Stimulated activated CD4-positive, alpha-beta T cell treated with anti-CD3 and anti-CD28 coated beads, Interleukin-1b, Interleukin-23, amount 100 ng/mL, for 1 hour (primary cell): ENCODE measurements at places on chromosomes 2 and 18.

- DNase-seq = no peak
Observed at GRCh38 chr2:24046599-24046929, 627 bp downstream of the WDCP start.

DNA sequence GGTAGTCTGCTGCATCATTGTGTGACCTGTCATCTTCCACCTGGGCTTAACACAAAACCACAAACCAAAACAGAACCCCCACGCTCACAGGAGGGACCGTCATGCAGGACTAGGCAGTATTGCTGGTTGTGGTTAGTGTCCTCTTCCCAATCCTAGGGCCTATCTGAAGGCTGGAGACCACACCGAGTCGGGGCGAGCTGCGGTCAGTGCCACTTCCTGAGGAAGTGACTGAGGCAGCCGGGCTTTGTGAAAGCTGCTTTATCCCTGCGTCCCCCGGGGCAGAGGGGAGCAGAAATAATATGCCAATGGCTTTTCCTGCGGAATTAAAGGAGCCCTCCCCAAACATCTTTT is 22.9 kb downstream of the ZNF532 start:
- DNase-seq = no peak

GRCh38 chr2:221747289-221747972 is 175.3 kb upstream of the EPHA4 start:
- no peak for DNase-seq

- DNase-seq = peak; percentile 16
Observed at GRCh38 chr18:35949903-35950627, 22.4 kb upstream of the RMP24 start.

DNA sequence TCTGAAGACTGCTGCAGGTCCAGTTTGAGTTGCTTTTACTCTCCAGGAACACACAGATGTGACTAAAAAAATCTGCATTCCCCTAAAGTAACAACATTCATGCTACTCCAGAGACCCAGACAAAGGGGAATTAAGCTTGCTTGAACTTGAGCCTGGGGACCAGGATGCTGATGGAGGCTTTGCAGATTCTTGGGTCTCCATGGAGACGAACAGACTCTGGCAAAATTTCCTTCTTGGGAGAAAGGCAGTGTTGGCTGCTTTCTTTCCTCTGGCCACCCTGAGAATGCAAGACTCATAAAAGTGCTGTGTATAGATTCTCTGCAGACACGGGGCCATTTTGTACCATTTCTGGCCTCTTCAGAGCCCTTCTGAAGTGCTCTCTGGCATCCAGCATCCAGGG is 112.0 kb downstream of the ACTR3 start:
- DNase-seq = no peak

- DNase-seq = no peak
Observed at GRCh38 chr2:160042054-160042453, 20.4 kb downstream of the PLA2R1 start.

DNA sequence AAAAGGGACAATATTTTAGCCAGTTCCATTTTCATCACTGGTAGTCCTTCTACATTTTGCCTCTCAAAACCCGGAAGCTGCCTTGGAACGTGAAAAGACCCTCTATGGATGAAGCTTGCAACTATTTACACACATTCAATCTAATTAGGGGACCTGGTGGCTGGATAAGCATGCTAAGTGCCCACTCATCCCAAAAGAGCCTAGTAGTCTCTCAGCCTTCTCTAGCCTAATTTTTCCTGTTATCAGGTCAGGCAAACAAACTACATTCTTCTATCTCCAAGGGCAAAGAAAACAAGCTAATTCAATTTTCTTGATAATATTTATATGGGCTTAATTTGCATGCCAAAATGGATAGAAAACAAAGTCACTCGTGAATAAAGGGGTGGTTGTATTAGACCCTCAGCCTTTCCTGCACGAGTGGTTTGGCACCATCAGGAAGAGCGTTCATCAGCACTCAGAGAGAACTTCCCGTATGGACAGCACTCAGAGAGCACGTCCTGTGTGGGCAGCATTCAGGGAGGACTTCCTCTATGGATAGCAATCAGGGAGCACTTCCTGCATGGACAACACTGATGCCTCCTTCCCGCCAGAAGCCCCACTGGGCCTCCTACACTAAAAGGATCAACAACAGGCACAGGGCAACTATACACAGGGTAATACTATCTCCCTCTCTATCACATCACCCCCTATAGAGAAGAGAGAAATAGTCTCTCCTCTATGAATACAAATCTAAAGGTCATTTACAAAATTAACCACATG is 122.2 kb downstream of the RBMS1 start:
- no peak for DNase-seq

DNA sequence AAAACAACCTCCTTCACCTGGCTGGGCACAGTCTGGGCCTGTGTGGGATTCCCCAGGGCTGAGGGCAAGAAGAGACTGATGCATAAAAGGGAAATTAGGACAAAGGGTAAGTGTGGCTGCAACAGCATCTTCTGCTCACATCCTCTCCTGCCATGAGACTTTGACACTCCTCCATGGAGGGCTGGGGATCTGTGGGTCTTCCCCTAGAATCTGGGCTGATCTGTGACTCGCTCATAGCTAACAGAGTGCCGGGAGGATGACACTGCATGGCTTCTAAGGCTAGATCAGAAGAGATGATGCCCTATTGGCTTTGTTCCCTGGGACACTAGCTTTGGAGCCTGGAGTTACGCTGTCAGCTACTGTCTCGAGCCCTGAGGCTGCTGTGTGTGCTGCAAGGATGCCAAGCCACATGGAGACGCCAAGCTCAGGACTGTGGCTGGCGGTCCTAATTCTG is 24.3 kb downstream of the MOCOS start:
- no peak for DNase-seq

DNA sequence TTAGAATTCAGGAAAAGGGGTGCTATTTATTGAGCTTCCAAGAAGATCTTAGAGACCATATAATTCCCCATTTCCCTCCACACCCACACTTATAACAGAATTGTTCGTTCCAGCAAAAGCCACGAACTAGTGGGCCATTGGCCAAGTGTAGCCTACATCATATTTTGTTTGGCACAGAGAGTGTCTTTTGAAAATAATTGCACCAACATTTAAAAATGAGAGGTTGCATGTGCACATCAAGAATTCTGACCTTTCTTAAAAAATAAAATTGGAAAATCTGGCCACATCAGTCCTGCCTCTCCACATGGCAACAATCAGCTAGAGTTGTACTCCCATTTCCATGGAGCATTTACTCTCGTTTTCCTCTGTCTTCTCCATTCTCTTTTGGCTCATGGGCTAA is 655.5 kb upstream of the FANCL start:
- DNase-seq = no peak

DNA sequence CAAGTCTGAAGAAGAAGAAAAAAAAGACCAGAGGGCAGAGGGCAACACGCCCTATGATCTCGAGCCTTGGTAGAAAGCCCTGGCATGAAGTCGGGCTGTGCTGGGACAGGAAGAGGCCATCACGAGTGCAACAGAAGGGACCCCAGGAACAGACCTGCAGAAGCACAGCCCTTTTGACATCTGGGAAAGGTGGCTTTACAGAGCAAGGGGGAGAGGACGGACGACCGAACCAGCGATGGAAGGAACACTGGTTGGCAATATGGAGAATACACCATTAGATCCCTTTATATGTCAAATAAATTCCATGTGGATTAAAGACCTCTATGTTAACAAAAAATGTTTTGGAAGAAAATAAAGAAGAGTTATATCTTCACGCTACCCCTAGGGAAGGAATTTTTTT is 10.7 kb downstream of the KIF1A start:
- DNase-seq = no peak

- no peak for DNase-seq
Observed at GRCh38 chr2:142588269-142588668, 289.2 kb upstream of the KYNU start.

DNA sequence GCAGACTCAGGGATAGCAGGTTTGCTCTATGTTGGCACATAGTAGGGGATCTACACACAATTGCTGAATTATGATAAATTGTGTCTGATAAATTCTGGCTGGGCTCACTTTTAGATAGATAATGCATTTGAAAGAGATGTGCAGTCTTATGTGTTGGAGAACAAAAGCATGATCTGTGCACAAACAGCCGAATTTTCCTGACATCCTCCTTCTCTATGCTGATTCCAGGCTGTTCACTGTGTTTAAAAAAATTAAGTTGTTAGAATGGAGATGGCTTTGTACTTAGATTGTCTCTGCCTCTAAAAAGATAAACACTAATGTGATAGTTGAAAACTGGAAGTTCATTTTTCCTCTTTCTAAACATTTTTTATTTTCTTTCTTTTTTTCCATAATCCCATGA is 2.1 kb downstream of the CERS6 start:
- DNase-seq = no peak

DNA sequence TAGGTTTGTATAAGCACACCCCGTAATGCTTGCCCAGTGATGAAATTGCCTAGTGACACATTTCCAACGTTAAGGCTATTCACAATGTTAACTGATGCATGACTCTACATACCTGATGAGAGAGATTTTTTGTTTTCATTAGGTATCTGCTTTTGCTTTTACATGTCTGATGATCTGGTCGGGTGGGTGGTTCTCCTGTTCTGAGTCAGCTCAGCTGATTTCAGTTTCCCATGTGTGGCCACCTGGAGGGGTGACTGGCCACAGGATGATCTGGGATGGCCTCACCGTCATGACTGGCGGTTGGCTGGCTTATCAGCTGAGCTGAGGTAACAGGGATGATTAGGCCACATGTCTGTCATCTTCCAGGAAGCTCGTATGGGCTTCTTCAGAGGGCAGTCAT is 33.8 kb upstream of the ACYP2 start:
- no peak for DNase-seq

GRCh38 chr2:160388464-160389263 is 104.9 kb downstream of the RBMS1 start:
- no peak for DNase-seq

GRCh38 chr18:49503931-49504330 is 16.9 kb upstream of the C18orf32 start:
- DNase-seq = no peak

GRCh38 chr2:121764681-121765228 is 9.3 kb downstream of the TSN start:
- no peak for DNase-seq

GRCh38 chr2:66968946-66969345 is 428.2 kb upstream of the ETAA1 start:
- DNase-seq = no peak

- no peak for DNase-seq
Observed at GRCh38 chr18:8450013-8450412, 159.2 kb upstream of the RAB12 start.

GRCh38 chr2:82342356-82342755 is 2037.8 kb upstream of the LRRTM1 start:
- no peak for DNase-seq

DNA sequence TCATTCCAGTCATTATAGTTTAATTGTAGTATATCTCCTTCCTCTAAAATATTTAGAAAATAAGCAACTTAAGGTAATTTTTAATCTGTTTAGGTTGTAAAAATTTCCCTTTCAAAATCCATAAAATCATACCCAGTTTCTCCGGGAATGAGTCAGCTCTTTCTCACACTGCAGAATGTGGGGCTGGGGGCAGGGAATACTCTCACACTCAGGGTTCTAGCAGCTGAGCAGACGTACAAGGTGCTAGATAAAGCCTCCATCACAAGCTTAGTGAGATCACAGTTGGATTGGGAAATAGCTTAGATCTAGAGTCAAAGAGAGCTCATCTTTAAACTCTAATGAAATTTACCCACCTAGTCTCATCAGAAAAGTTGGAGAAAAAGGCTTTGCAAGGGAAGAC is 79.9 kb upstream of the FAM237A start:
- no peak for DNase-seq

- no peak for DNase-seq
Observed at GRCh38 chr2:217877866-217878265, 124.9 kb downstream of the TNS1 start.

DNA sequence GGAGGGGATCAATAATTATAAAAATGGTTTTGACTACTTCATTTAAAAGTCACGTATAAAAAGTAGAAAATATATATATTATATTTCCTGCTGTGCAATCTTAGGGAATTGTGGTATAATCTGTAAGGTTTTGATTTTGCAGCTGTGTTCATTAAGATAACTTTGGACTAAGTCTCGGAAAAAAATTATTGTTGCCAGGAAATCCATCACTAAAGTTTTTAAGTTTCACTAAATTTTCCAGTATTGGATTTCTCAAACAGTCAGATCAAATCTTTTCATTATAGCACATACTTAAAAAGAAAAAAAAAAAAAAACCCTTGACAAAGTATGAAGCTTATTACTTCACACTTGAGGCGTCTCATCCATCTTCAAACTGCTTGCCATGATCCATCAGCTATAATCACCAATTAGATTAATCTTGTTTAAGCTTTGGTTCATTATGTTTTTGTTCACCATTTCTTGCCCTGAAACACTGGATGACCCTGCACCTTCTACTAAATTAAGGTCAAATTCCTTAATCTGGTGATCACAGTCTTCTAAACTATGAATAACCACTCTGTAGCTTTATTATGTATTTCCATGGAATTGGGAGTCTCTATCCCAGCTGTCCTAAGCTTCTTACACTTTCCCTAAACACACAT is 326.6 kb upstream of the COL3A1 start:
- DNase-seq = no peak

DNA sequence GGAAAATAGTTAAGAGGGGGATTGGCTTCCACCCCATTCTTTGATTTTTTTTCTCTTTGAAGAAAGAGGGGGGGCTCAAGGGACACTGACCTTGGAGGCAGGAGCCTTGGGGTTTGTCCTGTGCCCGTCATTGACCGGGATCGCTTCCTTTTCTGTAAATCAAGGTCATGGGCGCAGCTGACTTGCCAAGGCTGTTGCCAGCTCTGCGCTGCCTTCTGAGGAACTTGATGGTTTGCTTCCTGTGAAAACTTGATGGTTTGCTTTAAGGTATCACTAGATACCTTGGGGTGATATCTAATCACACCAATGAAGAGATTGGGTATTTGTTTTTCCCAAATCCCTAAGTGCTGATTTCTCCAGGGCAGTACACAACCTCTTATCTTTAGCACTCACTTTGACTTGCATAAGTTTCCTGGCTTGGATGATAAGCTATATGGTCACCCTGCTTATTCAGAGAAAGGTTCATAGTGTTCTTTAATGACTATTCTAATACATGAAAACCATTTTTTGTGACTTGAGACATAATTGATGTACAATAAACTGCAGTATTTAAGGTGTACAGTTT is 56.0 kb downstream of the DGKD start:
- DNase-seq = no peak
